Psoas muscle (tissue), 8 donors: ENCODE measurements at places on chromosomes 3 and 15. TPM values are rescaled to one million over a fixed set of nuclear protein-coding genes. Genes with fewer than 3 reads are reported as not detected.

GRCh38 chr3:52254608-52255007 lies 9.0 kb downstream of the PPM1M start:
- no peak overlapping the region for H3K27ac ChIP-seq
- peaks cover 20% of the 10 kb centered on the region for H3K4me1 ChIP-seq
- DNase-seq = no peak
- no peak overlapping the region for H3K4me3 ChIP-seq
- no peaks in the 10 kb centered on the region for H3K27me3 ChIP-seq

DNA sequence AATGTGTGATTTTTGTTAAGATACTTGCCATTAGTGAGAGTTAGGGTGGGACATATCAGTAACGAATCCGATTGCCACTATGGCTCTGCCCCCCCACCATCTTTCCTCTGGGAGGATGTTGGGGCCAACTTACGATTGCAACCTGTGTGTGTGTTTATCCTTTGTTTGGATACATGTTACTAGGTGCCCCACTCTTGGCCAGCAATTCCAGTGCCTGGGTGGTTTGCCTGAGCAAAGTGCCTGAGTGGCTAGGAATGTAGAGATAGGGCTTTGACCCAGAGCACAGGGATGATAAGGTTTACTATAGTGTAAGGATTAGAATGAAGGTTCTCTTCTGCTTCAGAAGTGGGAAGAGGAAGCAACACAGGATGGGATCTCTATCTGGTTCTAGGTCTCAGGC lies 231.8 kb downstream of the TP63 start:
- H3K27me3 ChIP-seq = no peaks in the 10 kb centered on the region
- H3K27ac ChIP-seq = peak overlapping the region; percentile 10
- no peak for DNase-seq
- H3K4me1 ChIP-seq = peaks cover 22% of the 10 kb centered on the region
- peaks cover 2% of the 10 kb centered on the region for H3K36me3 ChIP-seq
- no peak overlapping the region for H3K4me3 ChIP-seq

- H3K4me1 ChIP-seq = peaks cover 57% of the 10 kb centered on the region
- H3K4me3 ChIP-seq = peak overlapping the region; percentile 25
- no peaks in the 10 kb centered on the region for H3K27me3 ChIP-seq
Observed at GRCh38 chr3:42067326-42067725, 23.8 kb upstream of the TRAK1 start.

DNA sequence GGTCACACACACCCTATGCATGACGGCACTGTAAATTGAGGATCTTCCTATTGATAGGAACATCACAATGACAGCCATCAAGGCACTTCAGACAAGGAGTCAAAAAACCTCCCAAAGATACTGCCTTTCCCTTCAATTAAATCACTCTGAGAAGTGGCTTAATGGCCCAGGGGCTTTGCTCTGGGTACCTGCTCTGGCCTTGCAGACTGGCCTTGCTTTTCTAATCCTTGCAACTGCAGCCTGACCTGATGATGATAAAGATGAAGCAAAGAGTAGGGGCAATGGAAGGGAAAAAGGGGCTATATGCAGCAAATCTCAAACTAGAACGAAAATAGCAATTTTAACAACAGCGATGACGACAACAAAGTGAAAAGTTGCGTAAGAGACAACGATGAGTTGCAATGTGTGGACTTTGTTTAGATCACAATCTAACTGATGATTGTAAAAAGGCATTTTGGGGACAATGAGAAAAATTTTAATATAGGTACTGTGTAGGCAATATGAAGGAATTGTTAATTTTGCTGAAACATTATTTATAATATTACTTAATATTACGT lies 14.6 kb downstream of the ADAMTS9 start:
- H3K27me3 ChIP-seq = no peaks in the 10 kb centered on the region
- peaks cover 25% of the 10 kb centered on the region for H3K4me1 ChIP-seq
- DNase-seq = no peak
- no peak overlapping the region for H3K27ac ChIP-seq
- H3K36me3 ChIP-seq = peaks cover 46% of the 10 kb centered on the region
- H3K4me3 ChIP-seq = no peak overlapping the region

GRCh38 chr3:50563867-50564266 lies 3.7 kb downstream of the C3orf18 start:
- no peak overlapping the region for H3K4me3 ChIP-seq
- H3K27me3 ChIP-seq = no peaks in the 10 kb centered on the region
- no peaks in the 10 kb centered on the region for H3K36me3 ChIP-seq
- no peak for DNase-seq

DNA sequence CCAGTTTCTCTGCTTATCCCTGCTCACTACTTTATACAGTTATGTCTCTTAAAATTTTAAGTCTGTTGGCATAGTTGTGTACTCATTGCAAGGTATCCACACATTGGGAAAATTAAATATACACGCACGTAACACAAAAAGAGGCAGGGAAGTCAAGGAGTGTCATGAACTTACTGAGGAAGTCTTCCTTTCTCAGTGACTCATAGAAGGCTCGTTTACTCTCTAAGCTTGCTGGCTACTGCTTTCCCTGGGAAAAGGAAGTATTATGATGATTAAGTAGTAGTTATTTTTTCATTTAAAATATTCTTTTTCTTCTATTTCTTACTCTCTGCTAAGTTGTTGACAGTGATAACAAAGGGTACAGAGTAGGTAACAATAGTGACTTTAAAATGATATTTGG lies 287.3 kb downstream of the UBE2E2 start:
- DNase-seq = no peak
- no peak overlapping the region for H3K4me3 ChIP-seq

GRCh38 chr3:36487616-36488015 lies 107.3 kb downstream of the STAC start:
- H3K4me1 ChIP-seq = no peaks in the 10 kb centered on the region
- H3K27ac ChIP-seq = no peak overlapping the region
- H3K4me3 ChIP-seq = no peak overlapping the region
- H3K27me3 ChIP-seq = no peaks in the 10 kb centered on the region
- DNase-seq = no peak
- no peaks in the 10 kb centered on the region for H3K36me3 ChIP-seq

DNA sequence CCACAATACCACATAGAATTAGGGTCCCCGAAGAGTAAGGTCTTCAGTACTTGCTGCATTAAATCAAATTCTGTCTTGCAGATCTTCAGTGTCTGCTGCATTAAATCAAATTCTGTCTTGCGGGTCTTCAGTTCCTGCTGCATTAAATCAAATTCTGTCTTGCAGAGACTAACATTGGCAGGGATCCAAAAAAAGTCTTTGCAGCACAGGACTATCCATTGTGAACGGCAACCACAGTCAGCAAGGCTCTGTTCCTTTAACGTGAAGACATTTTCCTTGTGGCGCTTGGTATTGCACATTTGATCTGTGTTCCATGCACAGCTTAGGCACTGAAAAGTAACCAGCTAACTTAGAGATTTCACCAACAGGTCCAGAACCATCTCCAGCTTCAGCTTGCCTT lies 46.8 kb upstream of the POMGNT2 start:
- no peaks in the 10 kb centered on the region for H3K36me3 ChIP-seq
- H3K4me1 ChIP-seq = peaks cover 6% of the 10 kb centered on the region
- H3K4me3 ChIP-seq = no peak overlapping the region
- peaks cover 2% of the 10 kb centered on the region for H3K27me3 ChIP-seq

The PIGX gene
- 16.2 TPM for total RNA-seq

DNA sequence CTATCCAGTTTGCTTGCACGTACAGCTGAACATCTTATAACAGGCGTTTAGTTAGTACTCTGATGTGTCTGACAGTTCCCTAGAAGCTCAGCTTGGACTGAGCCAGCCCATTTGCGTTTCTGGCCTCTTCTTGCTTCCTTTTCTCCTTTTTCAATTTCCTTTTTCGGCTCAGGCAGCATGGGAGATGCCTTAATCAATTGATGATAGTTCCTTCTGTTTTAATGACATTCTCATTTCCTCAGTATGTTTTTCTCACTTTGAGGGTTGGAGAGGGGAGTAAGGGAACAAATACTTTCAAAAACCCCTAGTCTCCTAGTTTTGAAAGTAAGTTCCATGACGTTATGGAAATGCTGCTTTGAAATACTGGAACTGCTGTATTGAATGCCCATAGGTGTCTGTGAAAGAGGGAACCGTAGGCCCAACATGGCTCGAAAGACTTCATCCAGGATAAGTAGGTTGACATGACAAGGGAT lies 18.9 kb downstream of the IL1RAP start:
- H3K4me1 ChIP-seq = peaks cover 14% of the 10 kb centered on the region
- no peak for DNase-seq

DNA sequence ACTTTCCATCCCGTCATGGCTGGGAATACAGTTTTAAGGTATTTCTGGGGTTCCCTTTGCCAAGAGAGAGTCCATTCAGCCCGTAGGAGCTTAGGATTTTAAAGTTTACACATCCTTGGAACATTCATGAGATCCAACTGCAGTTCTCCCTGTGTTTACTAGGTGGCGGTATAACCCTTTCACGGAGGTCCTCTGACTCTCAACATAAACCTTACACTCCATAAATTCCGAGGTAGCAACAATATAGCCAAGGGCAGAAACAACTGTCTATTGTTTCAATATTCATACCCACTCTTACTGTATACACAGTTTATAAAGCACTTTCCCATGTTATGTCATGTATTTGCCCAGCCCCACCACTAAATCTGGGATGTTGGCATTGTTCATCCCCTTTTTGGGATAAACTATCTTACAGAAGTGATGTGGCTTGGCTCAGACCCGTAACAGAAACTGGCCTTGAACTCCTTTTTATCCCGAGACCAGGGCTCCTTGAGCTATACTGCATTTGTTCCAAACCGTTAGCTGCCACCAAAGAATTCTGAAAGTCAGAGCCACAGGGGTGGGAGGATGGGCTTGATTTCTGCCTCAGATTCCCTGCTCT lies 69.2 kb upstream of the COL6A5 start:
- no peak overlapping the region for H3K27ac ChIP-seq
- no peaks in the 10 kb centered on the region for H3K4me1 ChIP-seq
- DNase-seq = no peak
- H3K27me3 ChIP-seq = no peaks in the 10 kb centered on the region
- H3K4me3 ChIP-seq = no peak overlapping the region

DNA sequence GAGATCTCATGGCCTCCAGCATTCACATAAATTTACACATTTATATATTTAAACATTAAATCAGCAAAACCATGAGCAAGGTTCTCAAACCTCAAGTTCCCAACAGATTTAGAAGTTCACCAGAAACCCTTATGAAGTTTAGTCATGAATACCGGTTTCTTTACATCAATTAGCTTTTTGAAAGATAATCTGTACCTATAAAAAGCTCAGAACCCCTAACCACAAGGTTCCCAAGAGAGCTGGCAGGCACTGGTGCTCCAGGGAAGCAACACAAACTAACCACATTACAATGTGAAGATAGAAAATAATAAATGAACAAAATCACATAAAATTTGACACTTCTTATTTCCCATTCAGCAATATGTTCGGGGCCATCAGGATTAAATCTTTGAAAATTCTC lies 150.9 kb downstream of the FBN1 start:
- no peaks in the 10 kb centered on the region for H3K4me1 ChIP-seq
- no peaks in the 10 kb centered on the region for H3K36me3 ChIP-seq
- no peak overlapping the region for H3K4me3 ChIP-seq
- no peak for DNase-seq

DNA sequence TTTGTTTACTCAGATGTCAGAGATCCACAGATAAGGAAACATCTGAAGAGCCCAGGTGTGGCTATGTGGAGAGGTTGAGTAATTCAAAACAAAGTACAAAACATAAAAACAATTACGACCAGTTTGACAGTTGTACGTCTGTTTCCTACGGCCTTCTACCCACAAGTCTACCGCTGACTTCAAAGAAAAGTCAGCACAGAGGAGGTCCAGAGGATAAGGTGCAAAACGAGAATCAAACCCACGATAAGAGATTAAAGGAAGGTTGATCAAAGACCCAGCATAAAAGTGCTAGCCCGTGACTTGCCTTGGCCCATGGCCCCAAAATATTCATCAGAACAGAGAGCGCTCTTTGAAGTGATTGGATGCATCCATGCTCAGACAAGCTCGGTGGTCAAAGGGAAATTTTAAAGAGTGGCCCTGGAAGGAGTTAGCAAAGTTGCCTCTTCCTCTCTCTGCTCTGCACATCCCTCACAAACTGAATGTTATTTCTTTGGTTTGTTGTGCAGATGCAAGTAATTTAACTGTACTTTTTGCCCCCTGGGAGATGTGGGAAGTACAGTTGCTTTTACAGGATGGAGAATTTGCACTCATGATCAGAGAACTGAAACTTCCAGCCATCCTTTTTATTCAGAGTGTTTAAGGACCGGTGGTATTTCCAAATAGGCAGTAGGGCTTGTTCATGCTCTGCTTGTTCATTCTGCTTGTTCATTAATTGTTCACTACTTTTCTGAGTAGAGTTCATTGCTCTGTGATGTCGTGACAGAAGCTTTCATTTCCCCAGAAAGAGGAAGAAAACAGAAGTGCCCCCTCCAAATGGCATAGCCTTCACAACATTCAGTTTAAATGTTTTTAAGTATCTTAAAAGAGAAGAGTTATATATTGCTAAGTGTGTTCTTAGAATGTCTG lies 31.1 kb downstream of the MME start:
- H3K36me3 ChIP-seq = no peaks in the 10 kb centered on the region
- no peak overlapping the region for H3K27ac ChIP-seq
- H3K27me3 ChIP-seq = no peaks in the 10 kb centered on the region
- no peak for DNase-seq
- no peak overlapping the region for H3K4me3 ChIP-seq

- DNase-seq = no peak
- H3K36me3 ChIP-seq = no peaks in the 10 kb centered on the region
- H3K27me3 ChIP-seq = no peaks in the 10 kb centered on the region
- H3K27ac ChIP-seq = no peak overlapping the region
- H3K4me3 ChIP-seq = no peak overlapping the region
- H3K4me1 ChIP-seq = peaks cover 13% of the 10 kb centered on the region
Observed at GRCh38 chr3:128214056-128214455, 60.8 kb downstream of the EEFSEC start.

The TRPM1 gene
- total RNA-seq = not detected

The PP2D1 gene
- not detected for total RNA-seq

DNA sequence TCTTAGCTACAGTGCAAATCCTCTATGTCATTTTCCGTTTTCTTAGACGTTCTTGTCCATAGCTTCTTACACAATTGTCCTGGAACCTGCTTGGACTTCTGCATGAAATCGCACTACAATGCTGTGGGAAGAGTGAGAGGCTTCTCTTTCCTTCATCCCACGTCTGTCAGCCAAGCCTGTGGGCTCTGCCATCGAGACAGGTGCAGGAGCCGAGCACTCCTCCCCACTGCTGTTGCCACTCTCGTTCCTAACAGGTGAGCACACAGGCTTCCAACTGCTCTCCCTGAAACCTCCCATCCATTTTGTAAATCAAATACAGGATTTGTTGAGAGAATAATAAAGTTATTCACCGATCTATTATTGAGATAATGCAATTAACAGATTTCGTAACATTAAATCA lies 23.5 kb downstream of the ZXDC start:
- H3K4me3 ChIP-seq = no peak overlapping the region
- H3K4me1 ChIP-seq = peaks cover 30% of the 10 kb centered on the region
- no peaks in the 10 kb centered on the region for H3K27me3 ChIP-seq

GRCh38 chr15:94064676-94065313 lies 166.6 kb upstream of the MCTP2 start:
- no peaks in the 10 kb centered on the region for H3K36me3 ChIP-seq
- H3K27ac ChIP-seq = no peak overlapping the region
- H3K4me1 ChIP-seq = no peaks in the 10 kb centered on the region
